CD4-positive, alpha-beta memory T cell (primary cell): ENCODE measurements at places on chromosomes 6 and 20.
A peak's percentile ranks its signal among the peaks of the same experiment; 100 is the strongest.

GRCh38 chr6:100335991-100336390, 128.7 kb downstream of the SIM1 start:
- DNase-seq = no peak

- no peak for DNase-seq
These were observed 4.4 kb upstream of the PLCB1 start for GRCh38 chr20:8127553-8128255.

GRCh38 chr20:16128538-16129106, 444.6 kb downstream of the KIF16B start:
- no peak for DNase-seq

DNA sequence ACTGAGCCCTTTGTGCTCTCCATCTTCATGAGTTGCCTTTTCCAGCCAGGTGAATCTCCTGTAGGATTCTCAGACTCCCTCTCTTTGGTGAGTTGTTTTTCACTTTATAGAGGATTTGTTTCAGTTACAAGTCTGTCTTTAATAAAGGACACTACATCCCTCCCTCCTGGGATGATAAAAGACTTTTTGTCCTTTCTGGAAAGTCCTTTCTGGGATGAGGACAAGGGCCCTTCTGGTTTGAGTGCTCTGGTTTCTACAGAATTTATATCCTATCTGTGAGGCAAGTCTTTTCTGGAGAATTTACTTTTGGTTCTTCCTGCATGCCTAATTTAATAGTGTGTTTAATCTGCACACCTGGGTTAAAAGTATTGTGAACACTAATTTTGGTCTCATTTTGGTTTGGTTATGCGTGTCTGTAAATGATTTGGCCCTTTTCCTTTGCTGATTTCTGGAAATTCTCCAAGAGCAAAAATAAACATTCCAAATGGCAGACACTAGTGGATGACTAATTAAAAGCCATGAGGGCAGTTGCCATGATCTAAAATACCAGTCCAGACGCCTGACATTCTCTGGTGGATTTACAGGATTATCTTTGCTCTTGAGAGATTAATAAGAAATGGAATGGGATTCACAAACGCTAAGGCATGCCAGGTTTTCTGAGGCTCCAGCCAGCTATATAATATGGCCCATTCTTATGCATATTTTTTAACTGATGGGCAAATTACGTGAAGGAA, 44.8 kb downstream of the TCP11 start:
- no peak for DNase-seq

DNA sequence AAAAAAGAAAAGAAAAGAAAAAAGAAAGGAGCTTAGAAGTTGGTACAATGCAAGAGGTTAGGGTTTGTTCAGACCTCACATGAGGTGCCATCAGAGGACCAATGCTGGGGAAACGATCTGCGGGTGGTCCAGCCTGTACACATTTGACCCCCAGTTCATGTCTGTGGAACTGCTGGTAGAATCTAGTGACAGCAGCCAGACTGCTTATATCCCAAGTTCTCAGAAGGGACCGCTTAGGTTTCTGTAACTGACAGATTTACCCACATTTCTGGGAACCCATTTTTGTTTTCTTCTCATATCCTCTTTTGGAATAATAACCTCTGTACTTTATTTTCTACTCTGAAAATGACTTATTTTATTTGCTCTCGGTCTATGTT, 4.7 kb downstream of the PPP1R18 start:
- no peak for DNase-seq

GRCh38 chr20:62122654-62123449, 577 bp downstream of the LSM14B start:
- DNase-seq = no peak

GRCh38 chr20:47688385-47689381, 96.6 kb downstream of the SULF2 start:
- DNase-seq = no peak

DNA sequence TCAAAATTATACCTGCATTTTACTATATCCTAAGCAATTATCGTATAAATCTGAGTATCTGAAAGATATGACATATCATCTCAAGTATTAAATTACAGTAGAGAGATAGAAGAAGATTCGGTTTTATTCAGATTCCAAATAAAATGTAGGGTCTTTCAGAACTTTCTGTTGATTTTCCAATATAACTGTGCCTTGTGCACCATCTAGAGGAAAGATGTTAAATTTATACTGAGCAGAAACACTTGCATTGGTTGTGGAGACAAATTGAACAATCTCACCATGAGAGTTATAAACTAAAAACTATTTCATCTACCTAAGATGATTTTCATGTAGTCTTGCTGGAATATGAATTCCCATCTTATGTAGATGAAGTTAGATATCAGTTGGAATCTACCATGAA, 26.8 kb upstream of the HSF2 start:
- no peak for DNase-seq

DNA sequence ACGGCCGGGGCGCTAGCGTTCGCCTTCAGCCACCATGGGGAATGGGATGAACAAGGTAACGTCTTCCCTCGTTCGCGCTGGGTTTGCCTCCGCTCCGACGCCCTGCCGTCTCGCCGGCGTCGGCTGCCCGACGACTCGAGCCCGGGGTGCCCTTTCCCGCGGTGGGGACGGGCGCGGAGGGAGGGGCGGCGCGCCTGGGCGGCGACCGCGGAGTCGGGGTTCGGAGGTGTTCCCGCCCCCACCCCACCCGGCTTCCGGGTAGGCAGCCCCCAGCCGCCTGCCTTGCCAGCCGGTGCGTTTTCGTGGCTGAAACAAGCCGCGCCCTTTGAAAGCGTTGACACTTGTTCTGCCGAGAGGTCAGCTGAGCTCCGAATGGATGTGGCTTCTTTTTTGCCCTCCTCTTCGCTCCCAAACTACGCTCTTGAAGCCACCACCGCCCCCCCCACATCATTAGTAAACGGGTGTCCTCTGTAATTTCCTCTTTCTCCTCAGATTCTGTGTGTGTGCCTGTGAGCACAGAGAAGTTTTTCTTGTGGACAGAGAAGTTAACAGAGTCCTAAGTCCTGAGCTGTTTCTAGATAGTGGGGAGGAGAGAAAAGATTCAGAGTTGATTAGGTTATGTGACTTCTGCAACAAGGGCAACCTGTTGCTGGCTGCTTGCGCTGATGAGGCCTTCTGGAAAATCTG, 362 bp downstream of the DUSP22 start:
- peak; percentile 82 for DNase-seq

GRCh38 chr20:45036044-45036755, 64.7 kb downstream of the KCNS1 start:
- DNase-seq = no peak

DNA sequence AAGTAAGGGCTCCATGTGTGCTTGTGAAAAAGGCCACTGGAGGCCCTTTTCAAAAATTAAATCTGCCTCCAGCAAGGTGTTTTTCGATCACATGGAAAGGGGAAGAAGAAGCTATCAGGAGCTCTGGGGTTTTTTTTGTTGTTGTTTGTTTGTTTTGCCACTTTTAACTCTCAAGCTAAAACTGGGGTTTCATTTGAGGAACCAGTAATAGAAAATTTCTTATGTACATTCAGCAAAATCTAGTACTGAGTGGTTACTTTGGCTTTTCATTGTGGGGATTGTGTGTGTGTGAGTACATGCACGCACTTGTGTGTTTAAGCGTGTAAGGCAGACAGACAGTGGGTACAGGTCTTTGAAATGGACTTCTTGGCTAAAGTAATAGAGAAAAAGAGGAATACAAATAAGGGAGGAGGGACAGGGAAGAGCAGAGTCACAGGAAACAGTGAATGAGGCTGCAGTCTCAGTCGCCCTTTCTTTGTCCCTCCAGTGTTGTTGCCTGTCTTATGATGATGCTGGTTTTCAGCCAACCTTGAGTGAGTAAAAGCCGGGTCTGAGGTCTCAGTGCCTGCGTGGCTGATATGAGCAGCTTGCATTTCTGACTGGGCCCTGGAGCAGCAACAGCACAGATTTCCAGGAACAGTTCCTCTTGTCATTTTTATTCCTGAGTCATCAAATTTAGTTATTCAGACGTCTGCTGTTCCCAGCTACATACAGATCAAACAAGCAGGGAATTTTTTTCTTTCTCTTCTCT, 26.2 kb downstream of the SLC16A10 start:
- peak; percentile 4 for DNase-seq
